ENCODE measurements at places on chromosomes 1 and 21. TPM values are rescaled to one million over a fixed set of nuclear protein-coding genes. Genes with fewer than 3 reads are reported as not detected.
A peak's percentile ranks its signal among the peaks of the same experiment; 100 is the strongest.

DNA sequence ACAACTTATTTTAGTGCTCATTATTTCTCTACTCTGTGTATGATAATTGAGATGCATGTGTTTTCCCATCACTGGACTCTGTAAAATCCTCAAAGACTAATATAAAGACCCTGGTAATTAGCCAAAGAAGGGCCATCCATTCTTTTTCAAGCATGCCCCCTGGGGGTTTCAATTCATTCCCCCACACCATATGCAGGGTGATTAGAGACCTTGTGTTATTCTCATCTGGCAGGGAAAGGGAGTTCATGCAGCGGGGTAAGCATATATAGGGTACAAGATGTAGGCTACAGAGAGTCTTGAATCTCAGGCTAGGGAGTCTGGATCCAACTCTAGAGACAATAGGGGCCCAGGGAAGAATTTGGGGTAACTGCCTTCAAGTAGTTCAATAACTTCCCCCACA, 166.5 kb downstream of the TNR start:
- no peaks in the 10 kb centered on the region for H3K36me3 ChIP-seq
- no peaks in the 10 kb centered on the region for H3K4me1 ChIP-seq
- peaks cover 6% of the 10 kb centered on the region for H3K27me3 ChIP-seq
- DNase-seq, result no peak

- no peaks in the 10 kb centered on the region for H3K27me3 ChIP-seq
- H3K36me3 ChIP-seq, result no peaks in the 10 kb centered on the region
- H3K4me3 ChIP-seq, result no peak overlapping the region
- DNase-seq, result no peak
- H3K4me1 ChIP-seq, result peaks cover 18% of the 10 kb centered on the region
Observed at GRCh38 chr1:116309090-116309870, 63.8 kb upstream of the ATP1A1 start.

CNR2 gene
- total RNA-seq, result not detected

GRCh38 chr1:41713557-41714327, 205.0 kb downstream of the HIVEP3 start:
- H3K27me3 ChIP-seq, result no peaks in the 10 kb centered on the region
- no peak overlapping the region for H3K27ac ChIP-seq
- no peaks in the 10 kb centered on the region for H3K36me3 ChIP-seq
- no peak overlapping the region for H3K4me3 ChIP-seq

PCBP3 gene
- not detected for total RNA-seq

DMRTA2 gene
- not detected for total RNA-seq

GRCh38 chr1:51343624-51344023, 13.3 kb upstream of the TTC39A start:
- peaks cover 24% of the 10 kb centered on the region for H3K4me1 ChIP-seq
- H3K36me3 ChIP-seq, result no peaks in the 10 kb centered on the region
- no peak overlapping the region for H3K4me3 ChIP-seq
- no peak for DNase-seq
- H3K27ac ChIP-seq, result no peak overlapping the region

DNA sequence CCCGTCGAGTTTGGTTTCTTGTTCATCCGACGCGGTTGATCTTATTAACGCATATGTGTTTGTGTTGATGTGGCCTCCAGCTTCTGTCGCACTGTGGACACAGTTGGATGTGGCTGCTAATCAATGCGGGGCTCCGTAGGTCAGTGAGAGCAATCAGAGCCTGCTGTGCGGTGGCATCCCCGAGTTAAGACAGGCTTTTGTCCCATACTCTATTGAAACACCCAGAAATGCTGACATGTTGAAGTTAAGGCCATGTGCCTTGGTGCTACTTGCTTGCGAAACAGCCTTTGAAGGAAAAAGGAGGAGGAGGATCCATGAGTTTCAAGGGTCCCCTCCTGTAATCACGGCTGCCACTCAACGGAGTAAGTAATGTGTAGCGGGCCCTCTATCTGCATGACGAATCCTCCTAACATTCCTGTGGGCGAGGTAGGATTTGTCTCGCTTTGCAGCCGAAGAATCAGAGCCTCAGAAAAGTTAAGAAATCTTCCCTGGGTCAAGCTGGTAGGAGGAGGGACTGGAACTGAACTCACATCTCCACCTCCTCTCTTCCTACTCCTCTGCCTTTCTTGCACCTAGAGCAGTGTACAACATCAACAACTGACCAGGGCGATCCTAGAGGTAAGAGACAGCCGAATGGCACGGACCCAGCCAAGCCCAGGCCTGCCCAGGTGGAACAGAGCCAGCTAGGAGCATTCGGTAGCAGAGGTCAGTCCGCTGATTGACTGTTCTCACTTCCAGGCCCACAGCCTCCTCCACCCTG, 19.5 kb downstream of the PDE9A start:
- H3K4me1 ChIP-seq, result peaks cover 39% of the 10 kb centered on the region
- H3K4me3 ChIP-seq, result no peak overlapping the region
- H3K27ac ChIP-seq, result no peak overlapping the region
- DNase-seq, result no peak
- no peaks in the 10 kb centered on the region for H3K36me3 ChIP-seq

DNA sequence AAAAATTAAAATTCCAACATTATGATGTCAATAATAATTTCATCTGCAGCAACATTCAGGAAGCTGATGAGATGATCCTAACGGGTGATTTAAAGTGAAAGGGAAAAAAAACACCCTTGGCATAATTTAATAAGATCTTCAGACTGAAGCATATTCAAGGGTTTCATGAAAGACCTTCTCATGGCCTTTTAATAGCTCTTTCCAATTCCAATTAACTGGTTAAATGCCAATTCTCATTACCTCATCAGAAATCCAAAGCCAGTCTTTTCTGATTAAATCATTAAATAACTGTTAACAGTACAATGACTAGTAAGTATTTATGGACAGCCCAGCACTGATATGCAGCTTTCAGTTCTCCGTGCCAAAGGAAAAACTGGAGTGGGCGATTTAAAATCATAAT, 407.5 kb downstream of the SMYD3 start:
- no peaks in the 10 kb centered on the region for H3K27me3 ChIP-seq
- no peak for DNase-seq
- H3K4me1 ChIP-seq, result no peaks in the 10 kb centered on the region
- H3K36me3 ChIP-seq, result no peaks in the 10 kb centered on the region
- no peak overlapping the region for H3K27ac ChIP-seq

DNA sequence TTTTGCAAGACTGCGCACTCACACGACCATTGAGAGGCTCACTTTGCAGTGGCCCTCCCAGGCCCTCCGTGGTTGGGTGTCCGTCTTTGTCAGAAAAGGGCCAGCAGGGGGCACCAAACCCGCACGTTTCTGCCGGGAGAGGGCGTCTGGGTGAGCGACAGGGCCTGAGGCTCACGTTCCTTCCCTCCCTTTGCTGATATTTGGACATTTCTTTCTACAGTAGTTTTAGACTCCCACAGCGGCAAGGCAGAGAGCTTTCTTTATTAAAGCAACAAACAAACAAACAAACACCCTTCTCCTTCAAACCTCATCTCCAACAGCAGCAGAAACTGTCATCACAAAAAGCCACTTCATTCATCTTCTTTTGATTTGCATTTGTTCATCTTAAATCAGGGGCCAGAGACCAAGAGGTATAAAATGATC, 79.2 kb upstream of the WDR26 start:
- H3K27ac ChIP-seq, result no peak overlapping the region
- H3K4me1 ChIP-seq, result peaks cover 11% of the 10 kb centered on the region
- no peaks in the 10 kb centered on the region for H3K27me3 ChIP-seq
- no peaks in the 10 kb centered on the region for H3K36me3 ChIP-seq

GRCh38 chr1:209305221-209305954, 278.1 kb upstream of the CAMK1G start:
- H3K4me3 ChIP-seq, result no peak overlapping the region
- no peaks in the 10 kb centered on the region for H3K27me3 ChIP-seq
- no peak for DNase-seq
- no peaks in the 10 kb centered on the region for H3K4me1 ChIP-seq
- H3K36me3 ChIP-seq, result no peaks in the 10 kb centered on the region

KRTAP11-1 gene
- total RNA-seq, result not detected

UBXN10 gene
- 3.8 TPM for total RNA-seq

FAM89A gene
- total RNA-seq, result 0.89 TPM

- peak overlapping the region; percentile 53 for H3K27ac ChIP-seq
- peaks cover 30% of the 10 kb centered on the region for H3K4me1 ChIP-seq
- H3K4me3 ChIP-seq, result no peak overlapping the region
Observed at GRCh38 chr1:28898405-28898881, 15.9 kb upstream of the EPB41 start.

DNA sequence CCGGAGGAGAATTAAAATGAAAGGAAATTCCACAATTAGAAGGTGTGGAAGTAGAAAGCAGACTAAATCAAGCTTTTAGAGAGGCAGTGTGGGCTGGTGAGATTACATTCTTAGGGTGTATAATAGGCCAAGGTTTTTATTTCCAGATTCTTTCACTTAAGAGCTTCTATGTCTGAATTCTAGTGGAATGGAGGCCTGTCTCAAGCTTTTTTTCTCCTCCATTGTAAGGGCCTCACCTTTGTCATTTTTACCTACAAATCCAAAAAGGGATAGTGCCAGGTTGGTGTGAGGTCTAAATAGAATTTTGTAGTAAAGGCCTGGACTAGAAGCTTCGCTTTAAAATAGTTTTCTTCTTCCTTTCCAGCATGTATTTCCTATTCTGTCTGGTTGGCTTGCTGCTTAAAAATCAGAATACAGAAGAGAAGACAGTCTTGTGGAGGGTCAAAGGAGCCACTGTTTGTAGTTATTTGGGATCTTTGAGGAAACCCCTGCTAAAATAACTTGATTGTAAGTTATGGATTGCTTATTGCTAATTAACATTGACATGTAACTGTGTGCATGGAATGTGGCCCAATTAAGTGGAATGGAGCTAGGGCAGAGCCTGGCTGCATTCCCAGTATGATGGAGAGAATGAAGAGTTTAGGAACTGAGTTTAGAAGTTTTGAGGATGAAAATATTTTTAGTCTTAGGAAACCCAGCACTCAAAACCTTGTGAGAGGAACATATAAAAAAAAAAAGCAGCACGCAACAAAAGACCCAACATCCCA, 162.5 kb upstream of the B3GALT2 start:
- no peak overlapping the region for H3K4me3 ChIP-seq
- H3K27ac ChIP-seq, result no peak overlapping the region
- peaks cover 4% of the 10 kb centered on the region for H3K4me1 ChIP-seq

DNA sequence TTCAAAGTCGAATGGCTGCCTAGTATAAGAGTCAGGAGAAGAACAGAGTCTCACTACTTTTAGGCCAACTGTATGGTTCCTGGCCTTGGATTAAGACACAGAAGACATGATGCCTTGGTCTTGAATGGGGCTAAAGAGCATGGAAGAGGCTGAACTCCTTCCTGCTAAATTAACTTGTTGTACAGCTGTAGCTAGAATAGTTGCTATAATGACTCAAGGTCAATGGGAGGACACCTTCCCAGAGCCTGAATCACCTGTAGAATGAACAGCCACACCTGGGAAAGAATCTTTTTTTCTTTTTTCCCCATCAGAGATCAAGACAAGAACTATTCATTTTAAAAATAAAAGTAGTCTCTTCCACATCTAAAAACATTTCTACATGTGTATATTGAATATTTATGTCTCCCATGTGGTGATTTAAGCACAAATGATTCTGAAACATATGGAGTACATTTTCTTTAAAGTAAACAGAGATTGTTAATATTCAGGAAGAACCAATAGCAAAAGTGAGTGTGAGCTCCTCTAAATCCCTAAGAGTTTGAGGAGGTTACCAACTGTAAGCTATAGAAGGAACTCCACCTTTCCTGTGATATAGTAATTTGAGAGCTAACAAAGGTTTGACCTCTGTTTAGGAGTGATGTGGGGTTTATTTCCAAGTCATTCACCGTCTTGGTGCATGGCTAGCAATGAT, 191.3 kb downstream of the TGFB2 start:
- no peaks in the 10 kb centered on the region for H3K36me3 ChIP-seq
- DNase-seq, result no peak
- H3K27ac ChIP-seq, result no peak overlapping the region
- no peaks in the 10 kb centered on the region for H3K27me3 ChIP-seq
- no peaks in the 10 kb centered on the region for H3K4me1 ChIP-seq

DNA sequence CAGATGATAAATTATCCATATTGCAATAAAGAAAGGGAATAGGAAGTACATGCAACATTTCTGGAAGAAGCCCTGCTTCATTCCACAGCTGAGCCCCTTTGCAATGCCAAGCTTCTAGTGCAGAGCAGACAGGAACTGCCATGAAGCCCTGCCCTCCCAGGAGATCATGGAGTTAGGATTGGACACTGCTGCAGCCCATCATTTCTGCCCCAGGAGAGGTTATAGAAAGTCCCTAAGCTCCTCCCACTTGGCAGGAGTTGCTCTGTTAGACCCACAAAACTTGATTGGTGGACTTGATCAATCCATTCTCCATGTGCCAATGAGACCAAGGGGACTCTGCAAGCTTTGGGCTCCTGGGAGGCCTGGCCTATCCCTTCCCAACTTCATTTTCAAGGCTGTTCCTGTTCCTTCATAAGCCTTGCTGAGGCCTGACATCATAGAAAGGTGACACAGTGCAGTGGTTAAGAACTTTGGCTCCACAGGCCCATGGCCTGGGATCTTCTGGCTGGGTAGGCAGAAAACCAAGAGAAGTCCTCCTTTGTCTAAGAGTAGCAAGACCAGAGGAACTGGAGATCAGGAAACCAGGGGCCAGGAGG, 1.3 kb upstream of the LAPTM5 start:
- no peaks in the 10 kb centered on the region for H3K4me1 ChIP-seq
- DNase-seq, result no peak
- no peaks in the 10 kb centered on the region for H3K27me3 ChIP-seq
- no peak overlapping the region for H3K27ac ChIP-seq
- H3K4me3 ChIP-seq, result no peak overlapping the region

DNA sequence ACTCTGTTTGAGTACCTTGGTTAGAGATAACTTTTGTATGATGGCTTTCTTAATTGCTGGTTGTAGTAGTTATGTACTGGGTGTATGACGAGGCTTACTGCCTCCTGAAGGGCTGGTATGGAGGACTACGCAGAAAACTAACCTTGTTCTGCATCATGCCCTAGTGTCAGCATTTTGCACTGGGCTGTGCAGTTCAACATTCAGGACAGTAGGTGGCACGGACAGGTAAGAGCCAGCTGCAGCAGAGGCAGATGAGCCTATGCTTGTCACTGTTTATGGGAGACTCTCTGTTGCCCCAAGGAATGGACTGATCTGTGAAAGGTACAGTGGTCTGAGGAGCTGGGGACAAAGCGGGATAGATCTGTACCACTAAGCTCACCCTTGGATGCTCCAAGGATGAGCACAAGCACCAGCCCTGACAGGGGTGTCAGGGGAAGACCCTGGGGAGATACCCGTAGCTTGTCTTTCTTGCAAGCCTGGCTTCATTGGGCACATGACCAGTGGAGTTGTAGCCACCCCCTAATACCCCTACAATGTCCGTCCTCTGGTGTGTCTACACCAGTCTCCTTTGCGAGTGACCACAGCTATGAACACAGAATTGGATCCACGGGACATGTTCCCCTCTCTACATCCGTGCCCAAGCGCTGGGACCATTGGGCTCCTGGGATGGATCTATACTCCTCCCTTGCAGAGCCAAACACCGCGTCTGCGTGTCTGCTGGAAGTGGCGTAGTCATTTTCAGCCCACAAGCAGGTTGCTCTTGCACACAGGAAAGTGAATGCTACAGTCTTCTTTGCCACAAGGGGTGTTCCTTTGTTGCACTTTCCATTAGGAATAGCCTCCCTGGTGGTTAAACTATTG, 51.1 kb upstream of the CFHR3 start:
- H3K4me1 ChIP-seq, result no peaks in the 10 kb centered on the region
- H3K27ac ChIP-seq, result no peak overlapping the region
- no peaks in the 10 kb centered on the region for H3K36me3 ChIP-seq

GRCh38 chr1:84724128-84724860, 34.0 kb upstream of the SSX2IP start:
- DNase-seq, result no peak
- no peaks in the 10 kb centered on the region for H3K36me3 ChIP-seq
- no peak overlapping the region for H3K4me3 ChIP-seq
- H3K27ac ChIP-seq, result no peak overlapping the region
- H3K4me1 ChIP-seq, result no peaks in the 10 kb centered on the region
- H3K27me3 ChIP-seq, result no peaks in the 10 kb centered on the region
